ENCODE measurements at places on chromosomes 5 and 9.

- DNase-seq: no peak
Measured at GRCh38 chr9:83153030-83153429, 90.1 kb upstream of the RASEF start.

GRCh38 chr5:37859805-37860204 is 20.0 kb upstream of the GDNF start:
- DNase-seq: no peak

DNA sequence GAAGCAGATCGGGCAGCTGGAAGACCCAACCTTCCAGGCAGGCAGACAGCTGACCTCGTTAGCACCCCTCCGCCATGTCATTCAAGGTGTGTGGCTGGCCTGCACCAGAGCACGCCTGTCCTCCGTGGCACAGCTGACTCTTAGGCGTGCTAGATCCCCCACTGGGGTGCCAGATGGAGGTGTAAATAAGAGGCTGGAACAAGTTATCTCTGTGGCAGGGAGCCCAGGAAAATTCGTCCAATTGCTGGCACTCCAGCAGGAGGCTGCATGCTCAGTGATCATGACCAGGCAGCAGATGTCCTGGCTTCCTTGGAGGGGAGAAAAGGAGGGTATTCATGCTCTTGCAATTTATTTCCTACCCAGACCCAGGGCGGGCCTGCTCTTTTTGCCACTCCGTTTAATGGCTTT is 7.8 kb upstream of the ALDOB start:
- DNase-seq: no peak

DNA sequence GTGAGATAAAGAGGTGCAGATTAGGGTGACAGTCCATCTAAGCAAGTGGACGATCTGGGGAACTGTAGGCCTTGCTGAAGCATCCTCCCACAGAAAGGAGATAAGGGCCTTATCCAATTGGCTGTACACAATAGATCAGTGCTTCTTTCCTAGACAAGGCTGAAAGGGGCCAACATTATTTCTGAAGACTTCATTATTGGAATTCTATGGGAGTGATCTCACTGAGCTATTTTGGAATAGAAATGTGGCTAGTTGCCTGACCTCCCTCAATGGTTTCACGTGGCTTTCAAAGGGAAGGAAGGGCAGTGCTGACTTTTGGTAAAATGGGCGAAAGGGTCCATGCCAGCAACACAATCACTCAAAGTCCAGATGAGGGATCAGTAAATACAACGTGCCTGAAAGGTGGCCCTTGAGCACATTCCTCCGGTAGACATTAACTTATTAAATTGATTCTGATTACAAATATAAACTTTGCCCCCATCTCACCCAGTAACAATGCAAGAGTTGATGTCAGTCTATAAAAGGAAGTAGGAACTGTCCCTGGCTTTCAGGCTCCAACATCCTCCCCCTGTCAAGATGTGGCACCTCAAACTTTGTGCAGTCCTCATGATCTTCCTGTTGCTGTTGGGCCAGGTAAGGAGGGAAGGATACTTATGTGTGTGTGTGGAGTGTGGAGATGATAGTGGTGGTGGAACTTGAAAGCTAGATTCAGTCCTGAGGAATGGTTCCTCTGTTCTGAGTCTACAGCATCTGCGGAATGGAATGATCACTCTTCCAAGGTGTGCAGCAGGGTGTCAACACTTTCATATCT is at the start of gene LEAP2:
LEAP2 (plus strand) TSS at position 550 of the 811 bp plus-strand sequence; CDS start at position 577, 27 bp downstream.
- DNase-seq: no peak

GRCh38 chr5:138975098-138975847 is 100.1 kb upstream of the LRRTM2 start:
- no peak for DNase-seq

DNA sequence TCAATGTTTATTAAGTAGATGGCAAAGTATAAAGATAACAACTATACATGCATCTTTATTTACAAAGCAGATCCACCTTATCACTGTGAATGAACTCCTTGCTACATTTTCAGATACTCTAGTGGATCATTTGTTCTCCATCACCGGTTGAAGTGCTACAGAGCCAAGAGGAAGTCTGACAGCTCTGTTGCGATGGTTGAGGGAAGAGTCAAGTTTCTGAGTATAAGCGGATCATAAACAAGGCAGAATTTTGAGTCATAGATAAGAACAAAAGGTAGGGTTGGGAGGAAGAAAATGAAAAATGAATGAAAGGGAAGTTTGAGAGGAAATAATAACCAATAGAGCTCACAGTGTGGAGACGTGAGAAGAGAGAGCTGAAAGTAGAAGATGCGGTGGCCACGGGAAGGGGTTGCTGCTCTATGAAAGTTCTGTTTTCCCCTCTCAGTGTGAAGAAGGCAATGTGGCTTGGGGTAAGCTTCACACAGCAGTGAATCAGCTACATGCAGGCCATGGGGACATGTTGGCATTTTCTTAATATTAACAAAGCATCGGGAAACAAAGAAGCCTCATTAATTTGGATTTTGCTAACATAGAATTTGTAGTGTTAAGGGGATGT is 30.8 kb upstream of the KCNN2 start:
- DNase-seq: no peak

DNA sequence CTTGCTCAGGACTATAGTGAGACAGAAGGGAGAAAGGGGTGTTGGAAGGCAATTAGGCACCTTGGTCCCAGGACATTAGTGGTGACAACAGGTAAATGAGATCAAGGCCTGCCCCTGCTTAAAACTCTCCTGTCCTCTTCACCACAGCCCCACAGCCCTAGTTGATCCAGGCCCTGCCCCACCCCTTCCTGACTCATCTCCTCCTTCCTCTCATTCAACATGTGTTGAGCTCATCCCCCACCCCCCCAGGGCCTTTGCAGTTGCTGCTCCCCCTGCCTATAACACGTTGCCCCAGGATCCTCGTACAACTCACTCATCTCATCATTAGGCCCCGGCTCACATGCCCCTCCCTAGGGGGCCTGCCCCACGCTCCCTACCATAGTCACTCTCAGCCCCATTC is 66.8 kb downstream of the TSPAN17 start:
- DNase-seq: no peak

GRCh38 chr9:124077915-124078572 is 66.5 kb downstream of the LHX2 start:
- DNase-seq: no peak
